ENCODE measurements at places on chromosomes 1 and 21.

GRCh38 chr1:233988963-233989696 is 84.7 kb downstream of the SLC35F3 start:
- DNase-seq: no peak

GRCh38 chr1:192826791-192827546 is 18.1 kb downstream of the RGS2 start:
- DNase-seq: no peak

DNA sequence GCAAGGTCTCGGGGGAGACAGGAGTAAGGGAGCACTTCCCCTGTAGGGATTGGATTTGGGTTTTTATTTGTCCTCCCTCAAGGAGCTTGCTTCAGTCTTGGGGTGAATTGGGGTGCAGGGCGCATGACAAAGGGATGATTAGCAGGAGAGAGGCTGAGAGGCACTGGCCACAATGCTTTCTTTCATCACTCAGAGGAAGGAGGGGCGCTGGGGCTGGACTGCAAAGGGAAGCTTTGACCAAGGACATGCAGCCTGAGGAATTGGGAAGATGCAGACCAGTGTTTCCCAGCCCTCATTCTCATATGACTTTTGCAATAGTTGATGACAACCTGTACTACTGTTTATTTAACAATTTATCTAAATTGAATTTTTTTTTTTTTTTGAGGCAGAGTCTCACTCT is 34.1 kb upstream of the PDPN start:
- peak; percentile 80 for DNase-seq

GRCh38 chr1:27630859-27631491 is 4.0 kb downstream of the FGR start:
- DNase-seq: no peak

DNA sequence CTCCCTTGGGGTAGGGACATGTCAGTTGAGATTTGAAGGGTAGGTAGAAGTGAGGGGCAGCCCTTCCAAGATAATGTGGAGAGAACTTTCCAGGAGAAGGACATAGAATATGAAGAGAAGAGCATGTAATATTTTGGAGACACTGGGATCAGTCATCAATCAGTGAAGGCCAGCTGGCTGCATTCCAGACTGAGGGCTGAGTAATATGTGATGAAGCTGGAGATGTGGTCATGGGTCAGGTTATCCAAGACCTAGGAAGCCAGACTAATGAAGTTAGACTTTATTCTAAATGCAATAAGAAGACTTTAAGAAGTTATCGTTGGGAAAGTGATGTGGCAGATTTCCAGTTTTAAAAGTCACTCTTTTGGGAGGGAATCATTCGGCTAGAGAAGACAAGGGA is 262.0 kb downstream of the HMCN1 start:
- DNase-seq: no peak

DNA sequence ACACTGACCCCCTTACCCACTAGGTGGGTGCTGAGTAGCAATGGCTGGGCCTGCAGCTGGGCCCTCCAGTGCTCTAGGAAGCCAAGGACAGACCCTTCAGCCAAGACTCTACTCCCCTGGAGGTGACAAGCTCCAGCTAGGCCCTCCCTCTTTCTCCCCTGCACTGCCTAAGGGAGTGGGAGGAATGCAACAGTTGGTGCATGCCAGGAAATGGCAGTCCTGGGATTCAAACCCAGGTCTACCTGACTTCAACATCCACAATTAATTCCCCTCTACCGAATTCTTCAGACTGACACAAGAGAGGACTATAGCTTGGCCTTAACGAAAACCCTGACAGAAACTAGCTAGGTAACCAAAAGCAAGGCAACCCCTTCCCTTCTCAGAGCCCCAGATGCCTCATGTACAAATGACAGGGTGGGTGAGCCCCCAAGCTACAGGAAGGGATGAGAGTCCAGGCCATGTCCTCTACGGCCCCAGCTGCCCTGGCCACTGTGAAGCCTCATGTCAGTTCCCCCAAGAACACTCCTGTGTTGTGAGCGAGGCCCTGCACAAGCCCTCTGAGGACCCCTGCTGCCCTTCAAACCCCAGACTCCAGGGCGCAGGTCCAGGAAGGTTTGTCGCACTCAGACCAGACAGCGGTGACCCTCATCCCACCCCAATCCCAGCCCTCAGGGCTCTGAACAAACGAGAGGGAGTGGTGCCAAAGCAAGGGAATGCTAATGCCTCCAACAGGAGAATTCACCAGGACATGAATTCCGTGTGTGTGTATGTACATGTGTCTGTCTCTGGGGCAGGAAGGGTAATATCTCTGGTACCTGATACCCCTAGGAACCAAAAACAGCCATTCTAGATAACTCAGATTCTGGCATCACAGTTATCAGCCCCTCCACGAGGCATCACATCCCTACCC is 92.3 kb downstream of the MRPL37 start:
- DNase-seq: no peak

DNA sequence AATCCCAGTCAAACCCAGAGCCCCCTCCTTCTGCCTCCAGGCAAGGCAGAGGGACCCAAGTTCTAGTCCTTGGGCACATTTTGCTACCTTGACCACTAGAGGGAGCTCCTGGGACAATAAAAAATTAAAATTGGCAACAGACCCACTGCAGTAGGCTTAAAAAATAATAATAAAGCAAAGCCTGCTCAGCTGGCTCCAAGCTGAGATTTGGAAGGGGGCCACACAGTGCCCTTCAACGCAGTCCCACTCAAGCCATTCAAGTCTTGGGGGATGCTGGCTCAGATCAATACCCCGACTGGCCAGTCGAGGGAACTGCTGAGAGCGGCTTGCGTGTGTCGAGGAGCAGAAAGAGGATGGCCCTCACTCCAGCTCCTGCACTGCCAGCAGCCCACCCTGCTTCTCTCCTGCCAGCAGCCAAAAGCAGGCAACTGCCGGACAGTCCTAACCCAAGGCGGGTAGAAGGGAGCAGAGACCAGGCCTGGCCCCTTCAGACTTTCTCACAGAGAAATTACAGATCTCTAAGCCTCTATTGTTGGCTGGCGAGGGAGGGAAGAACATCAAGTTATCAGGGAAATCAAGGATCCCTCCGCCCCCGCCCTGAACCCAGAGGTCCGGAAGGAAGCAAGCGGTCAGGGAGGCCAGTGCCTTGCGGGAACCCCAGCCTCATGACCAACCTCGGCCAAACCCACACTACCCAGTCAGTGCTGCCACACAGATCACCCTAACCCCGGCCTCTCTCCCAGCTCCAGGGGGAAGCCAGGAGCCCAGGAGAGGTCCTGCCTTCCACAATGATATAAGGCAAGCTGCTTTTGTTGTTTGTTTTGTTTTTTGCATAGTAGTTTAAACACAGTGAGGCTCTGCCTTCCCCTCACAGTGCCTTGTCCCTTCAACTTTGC is 4.9 kb upstream of the ALDH4A1 start:
- peak; percentile 83 for DNase-seq

- DNase-seq: peak; percentile 46
Observed at GRCh38 chr1:170707959-170708655, 44.2 kb downstream of the PRRX1 start.

DNA sequence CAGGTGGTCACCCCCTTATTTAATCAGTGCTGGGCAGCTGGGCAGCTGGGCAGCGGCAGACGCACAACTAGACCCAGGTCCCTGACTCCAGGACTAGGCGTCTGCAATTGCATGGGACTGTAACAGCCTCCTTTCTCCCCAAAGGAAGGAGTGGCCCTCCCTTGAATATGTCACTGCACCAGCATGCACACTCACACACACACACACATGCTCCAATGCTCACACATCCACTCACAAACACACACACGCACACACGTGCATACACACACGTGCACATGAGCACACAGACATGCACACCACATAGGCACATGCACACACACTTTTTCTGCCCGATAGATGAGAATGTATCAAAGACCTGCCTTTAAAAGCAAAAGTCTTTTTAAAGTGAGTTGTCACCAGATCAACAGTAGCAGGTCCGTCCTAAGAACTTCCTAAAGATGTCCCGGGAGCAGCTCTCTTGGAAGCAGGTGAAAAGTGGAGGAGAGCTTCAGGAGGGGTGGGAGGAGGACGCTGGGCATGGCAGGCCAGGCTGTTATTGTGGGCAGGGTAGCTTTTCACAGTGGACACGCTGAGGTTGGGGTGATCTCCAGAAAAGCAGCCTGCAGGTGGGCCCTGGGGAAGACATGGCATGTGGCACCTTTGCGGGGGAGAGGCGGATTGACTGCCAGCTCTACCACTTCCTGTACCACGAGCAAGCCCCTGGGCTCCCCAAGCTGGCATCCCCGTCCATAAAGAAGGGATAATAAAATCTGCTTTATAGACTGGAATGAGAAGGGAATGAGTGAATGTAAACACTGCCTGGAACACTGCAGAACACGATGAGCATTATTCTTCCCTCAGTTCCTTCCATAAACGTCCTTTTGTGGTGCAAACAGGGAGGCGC is 1.7 kb downstream of the PDE9A start:
- DNase-seq: no peak

GRCh38 chr1:205775015-205775716 is at the start of gene RAB29:
Gene RAB29, minus strand, starts transcription at chr1:205775482. Its CDS starts 526 bp downstream, at chr1:205774956.
- peak; percentile 96 for DNase-seq

DNA sequence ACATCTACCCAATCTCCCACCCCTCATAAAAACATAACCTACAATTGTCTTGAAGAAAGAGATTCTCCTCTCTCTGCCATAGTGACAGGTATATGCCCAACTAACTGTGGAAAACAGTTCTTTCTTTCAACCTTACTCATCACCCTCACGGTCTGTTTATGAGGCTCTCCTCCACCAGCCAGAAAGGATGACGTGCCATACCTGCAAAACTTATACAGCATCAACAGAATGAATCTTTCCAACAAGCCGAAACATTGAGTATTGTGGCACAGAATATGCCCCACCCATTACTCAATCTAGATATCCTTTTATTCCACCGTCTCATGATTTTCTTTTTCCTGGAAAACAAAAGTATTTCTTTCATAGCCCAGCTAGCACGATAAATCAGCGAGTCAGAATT is 55.7 kb downstream of the RBM11 start:
- no peak for DNase-seq

- no peak for DNase-seq
Observed at GRCh38 chr1:186967656-186968394, 139.1 kb downstream of the PLA2G4A start.

DNA sequence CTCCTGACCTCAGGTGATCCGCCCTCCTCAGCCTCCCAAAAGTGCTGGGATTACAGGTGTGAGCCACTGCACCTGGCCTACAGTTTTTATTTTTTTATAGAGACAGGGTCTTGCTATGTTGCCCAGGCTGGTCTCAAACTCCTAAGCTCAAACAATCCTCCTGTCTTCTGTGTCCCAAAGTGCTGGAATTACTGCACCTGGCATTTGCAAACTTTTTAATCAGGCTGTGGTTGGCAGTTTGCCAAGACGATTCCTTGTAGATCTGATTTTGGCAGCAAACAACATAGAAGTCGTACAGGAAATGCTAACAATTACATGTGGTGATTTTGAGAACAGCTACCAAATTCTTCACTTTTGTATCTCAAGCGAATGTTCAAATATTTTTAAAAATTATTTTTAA is 10.1 kb downstream of the RBP7 start:
- no peak for DNase-seq

DNA sequence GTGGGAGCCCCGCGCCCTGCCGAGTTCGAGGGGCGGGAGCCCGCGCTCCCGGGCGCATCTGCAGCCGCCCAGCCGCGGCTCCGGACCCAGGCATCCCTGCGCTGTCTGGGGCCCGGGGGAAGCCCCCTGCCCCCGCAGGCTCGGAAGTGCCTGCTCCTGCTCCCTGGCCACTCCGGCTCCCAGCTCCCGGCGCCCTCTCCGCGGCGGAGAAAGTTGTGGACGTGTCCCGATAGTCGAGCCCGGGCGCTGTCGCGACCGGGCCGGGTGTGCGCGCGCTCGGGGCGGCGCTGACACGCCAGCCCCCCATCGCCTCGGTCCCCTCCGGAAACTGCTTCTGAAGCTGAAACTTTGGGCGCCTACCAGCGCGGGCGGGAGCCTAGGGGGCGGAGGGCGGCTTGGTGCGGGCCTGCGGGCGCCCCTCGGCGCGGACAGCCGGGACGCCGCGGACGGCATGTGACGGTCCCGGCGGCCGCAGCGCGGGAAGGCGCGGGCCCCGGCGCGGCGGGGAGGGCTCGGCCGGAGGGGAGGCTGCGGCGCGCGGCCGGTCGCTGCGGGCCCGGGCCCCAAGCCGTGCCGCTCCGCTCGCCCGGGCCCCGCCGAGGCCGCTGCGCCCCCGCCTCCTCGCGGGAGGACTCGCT is 515 bp downstream of the MAN1C1 start:
- no peak for DNase-seq

GRCh38 chr1:161740921-161741320 is 8.7 kb upstream of the DUSP12 start:
- DNase-seq: no peak

DNA sequence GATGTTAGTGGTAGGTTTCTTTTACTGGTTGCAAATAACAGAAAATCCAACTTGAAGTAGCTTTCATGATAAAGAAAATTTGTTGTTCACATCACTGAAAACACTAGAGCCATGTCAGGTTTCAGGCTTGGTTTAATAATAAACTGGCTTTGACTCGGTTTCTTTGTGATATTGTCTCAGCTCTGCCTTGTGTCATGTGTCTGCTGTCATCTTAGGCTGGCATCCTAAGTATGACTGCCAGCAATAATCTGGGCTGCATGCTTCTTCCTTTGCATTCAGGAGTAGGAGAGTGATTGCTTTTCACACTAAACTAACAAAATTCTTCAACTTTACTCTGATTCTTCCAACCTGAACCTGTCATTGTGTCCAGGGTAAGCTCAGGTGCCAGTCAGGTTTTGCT is 474.0 kb upstream of the B3GALT2 start:
- DNase-seq: no peak

GRCh38 chr1:153494976-153495535 is 34.6 kb upstream of the S100A7 start:
- DNase-seq: peak; percentile 53

GRCh38 chr1:93358293-93358692 is 12.6 kb downstream of the DR1 start:
- peak; percentile 40 for DNase-seq

- no peak for DNase-seq
Observed at GRCh38 chr1:204033306-204033705, 39.6 kb upstream of the SOX13 start.

- no peak for DNase-seq
Observed at GRCh38 chr1:34929497-34929852, at the start of gene DLGAP3. Gene DLGAP3, minus strand, starts transcription at chr1:34929650. Its CDS starts 24,267 bp downstream, at chr1:34905383.

DNA sequence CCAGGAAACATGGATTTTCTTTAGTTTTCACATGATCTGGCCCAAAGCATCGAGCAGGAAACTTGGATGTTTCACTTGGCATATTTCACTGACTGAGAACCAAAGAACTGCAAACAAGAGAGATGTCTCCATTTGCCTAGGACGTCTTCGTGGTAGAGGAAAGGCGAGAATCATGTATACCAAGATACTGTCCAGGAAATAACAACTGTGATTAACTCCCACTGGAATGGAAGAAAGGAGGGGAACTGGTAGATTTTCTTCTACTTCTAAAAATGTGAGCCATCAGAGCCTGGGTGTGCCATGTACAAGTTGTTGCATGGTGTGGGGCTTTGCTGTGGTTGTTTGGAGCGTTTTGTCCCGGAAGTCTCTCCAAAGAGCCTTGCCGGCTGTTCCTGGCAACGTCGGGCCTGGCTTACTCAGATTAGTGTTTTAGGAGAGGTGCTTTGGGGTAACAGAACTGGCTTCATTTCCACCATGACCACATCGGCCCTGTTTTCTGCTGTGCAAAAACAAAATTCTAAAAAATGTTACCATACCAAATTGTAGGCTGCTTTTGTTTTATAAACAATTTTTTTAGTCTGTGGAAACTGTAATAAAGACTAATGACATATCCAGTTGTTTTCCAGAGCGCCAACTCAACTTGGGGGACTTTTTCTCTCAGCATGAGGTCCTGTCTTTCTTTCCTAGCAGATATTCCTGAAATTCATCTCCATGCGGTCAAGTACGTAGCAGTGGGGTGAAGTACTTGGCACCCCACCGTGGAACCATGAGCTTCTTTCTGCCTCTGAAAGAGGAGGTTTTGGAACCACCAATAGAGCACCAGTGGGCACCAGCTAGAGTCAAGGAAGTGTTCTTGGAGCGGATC is 118.3 kb downstream of the TM2D1 start:
- DNase-seq: peak; percentile 24

Measured in Ammon's horn (tissue), 1 donor.